Naive B cell (primary cell): ENCODE measurements at places on chromosomes 16 and 17. TPM values are rescaled to one million over a fixed set of nuclear protein-coding genes. Genes with fewer than 3 reads are reported as not detected.

- no peaks in the 10 kb centered on the region for H3K4me1 ChIP-seq
- no peak overlapping the region for H3K4me3 ChIP-seq
- no peaks in the 10 kb centered on the region for H3K27me3 ChIP-seq
- no peak overlapping the region for H3K27ac ChIP-seq
Measured at GRCh38 chr17:9973669-9974447, 68.8 kb upstream of the RCVRN start.

- H3K27ac ChIP-seq, result no peak overlapping the region
- H3K27me3 ChIP-seq, result no peaks in the 10 kb centered on the region
- no peaks in the 10 kb centered on the region for H3K36me3 ChIP-seq
- no peaks in the 10 kb centered on the region for H3K4me1 ChIP-seq
Measured at GRCh38 chr16:9068886-9069285, 22.6 kb upstream of the HAPSTR1 start.

- no peak overlapping the region for H3K4me3 ChIP-seq
- no peak overlapping the region for H3K27ac ChIP-seq
- no peaks in the 10 kb centered on the region for H3K36me3 ChIP-seq
- DNase-seq, result no peak
- H3K4me1 ChIP-seq, result peaks cover 8% of the 10 kb centered on the region
Measured at GRCh38 chr17:60846175-60846574, 168.5 kb downstream of the BCAS3 start.

DNA sequence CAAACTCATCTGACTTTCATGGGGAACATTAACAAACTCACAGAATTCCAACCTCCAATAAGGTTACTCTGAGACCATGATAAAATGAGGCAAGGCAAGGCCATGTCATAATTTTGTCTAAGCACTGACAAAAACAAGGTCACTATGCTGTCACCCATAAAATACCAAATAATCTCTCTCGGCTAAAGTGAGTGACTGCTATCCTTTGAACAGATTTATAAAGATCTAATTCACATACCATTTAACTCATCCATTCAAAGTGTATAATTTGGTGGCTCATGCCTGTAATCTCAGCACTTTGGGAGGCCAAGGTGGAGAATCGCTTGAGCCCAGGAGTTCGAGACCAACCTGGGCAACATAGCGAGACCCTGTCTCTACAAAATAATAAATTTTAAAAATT lies 20.6 kb upstream of the CA4 start:
- H3K4me3 ChIP-seq, result no peak overlapping the region
- H3K36me3 ChIP-seq, result no peaks in the 10 kb centered on the region
- DNase-seq, result no peak

- DNase-seq, result no peak
- no peaks in the 10 kb centered on the region for H3K36me3 ChIP-seq
- peaks cover 88% of the 10 kb centered on the region for H3K27me3 ChIP-seq
- no peak overlapping the region for H3K27ac ChIP-seq
Measured at GRCh38 chr17:48609759-48610281, 997 bp downstream of the HOXB7 start.

GRCh38 chr17:74786431-74787055 lies 10.4 kb upstream of the NAT9 start:
- H3K4me3 ChIP-seq, result no peak overlapping the region
- H3K27me3 ChIP-seq, result no peaks in the 10 kb centered on the region
- H3K27ac ChIP-seq, result peak overlapping the region; percentile 77

DNA sequence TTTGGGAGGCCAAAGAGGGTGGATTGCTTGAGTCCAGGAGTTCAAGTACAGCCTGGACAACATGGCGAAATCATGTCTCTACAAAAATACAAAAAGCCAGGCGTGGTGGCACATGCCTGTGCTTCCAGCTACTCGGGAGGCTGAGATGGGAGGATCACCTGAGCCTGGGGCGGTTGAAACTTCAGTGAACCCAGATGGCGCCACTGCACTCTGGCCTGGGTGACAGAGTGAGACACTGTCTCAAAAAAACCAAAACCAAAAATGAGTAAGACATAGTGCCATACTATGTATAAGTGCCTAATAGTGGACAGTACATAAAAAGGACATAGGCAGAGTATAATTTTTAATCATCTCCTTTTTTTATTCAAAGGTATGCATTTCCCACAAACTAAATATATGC lies 4.0 kb downstream of the CTC1 start:
- H3K27ac ChIP-seq, result no peak overlapping the region
- H3K4me3 ChIP-seq, result peak overlapping the region; percentile 42
- no peaks in the 10 kb centered on the region for H3K27me3 ChIP-seq

DNA sequence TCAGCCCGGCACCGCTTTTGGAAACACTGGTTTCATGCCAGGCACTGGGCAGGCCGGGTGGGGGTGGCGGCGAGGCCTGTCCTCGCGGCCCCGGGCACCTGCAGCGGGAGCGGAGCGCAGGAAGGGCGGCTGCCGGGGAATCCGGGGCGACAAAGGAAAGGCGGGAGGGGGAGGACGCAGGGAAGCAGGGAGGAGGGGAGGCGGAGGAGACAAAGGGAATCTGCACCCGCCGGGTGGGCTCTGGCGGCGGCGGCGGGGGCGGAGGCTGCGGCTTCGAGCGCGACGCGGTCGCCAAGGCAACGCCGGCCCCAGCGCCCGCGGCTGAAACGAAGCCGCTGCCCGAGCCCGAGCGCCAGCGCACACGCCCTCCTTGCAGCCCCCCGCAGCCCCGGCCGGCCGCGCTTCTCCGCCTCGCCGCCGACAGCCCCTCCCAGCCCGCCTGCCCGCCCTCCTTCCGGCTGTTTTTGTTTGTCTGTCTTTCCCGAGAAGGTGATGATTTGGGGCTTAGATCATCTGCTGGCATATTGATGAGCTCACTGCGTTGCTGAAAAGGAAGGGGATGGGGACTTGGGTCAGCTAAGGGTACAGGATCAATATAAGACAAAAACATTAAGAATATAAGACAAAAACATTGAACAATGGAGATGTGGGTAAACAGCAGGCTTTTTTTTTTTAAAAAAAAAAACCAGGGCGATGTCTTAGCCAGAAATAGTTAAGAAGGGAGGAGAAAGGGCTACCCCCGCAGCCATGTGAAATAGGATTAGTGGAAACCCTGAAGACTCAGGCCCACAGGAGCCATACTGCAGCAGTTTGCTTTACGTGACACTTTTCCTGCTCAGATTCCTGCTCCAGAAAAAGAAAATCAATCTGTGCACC lies 32.7 kb downstream of the CDK5R1 start:
- peak overlapping the region; percentile 90 for H3K27ac ChIP-seq
- H3K27me3 ChIP-seq, result no peaks in the 10 kb centered on the region
- peaks cover 93% of the 10 kb centered on the region for H3K4me1 ChIP-seq

DNA sequence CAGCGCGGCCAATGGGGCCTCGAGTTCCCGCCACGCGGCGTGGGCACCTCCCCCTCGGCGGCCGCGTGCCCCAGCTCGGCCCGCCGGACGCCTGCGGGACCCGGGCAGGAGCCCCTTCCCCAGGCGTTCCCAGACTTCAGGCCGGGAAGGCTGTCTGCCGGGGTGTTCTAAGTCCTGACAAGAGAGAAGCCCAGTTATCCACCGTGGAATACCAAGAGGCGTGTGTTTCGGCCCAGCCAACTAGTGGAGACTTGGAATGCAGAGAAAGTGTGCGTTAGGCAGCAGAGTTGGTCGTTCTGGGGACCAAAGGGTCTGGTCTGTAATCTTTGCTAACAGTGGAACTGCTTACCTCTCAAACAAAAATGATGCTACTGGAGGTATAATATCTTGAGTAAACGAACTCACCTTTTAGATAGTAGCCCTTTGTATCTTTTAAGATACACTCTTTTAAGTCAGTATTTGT lies 251 bp upstream of the HSF5 start:
- no peaks in the 10 kb centered on the region for H3K27me3 ChIP-seq
- peak overlapping the region; percentile 63 for H3K27ac ChIP-seq
- peaks cover 2% of the 10 kb centered on the region for H3K4me1 ChIP-seq
- peak overlapping the region; percentile 31 for H3K4me3 ChIP-seq

GRCh38 chr17:546456-546855 lies 168.2 kb downstream of the VPS53 start:
- no peaks in the 10 kb centered on the region for H3K4me1 ChIP-seq
- H3K4me3 ChIP-seq, result no peak overlapping the region
- peaks cover 29% of the 10 kb centered on the region for H3K36me3 ChIP-seq
- DNase-seq, result no peak

- peak overlapping the region; percentile 38 for H3K27ac ChIP-seq
- DNase-seq, result peak; percentile 74
- H3K4me1 ChIP-seq, result peaks cover 27% of the 10 kb centered on the region
- H3K27me3 ChIP-seq, result no peaks in the 10 kb centered on the region
- H3K4me3 ChIP-seq, result peak overlapping the region; percentile 75
Measured at GRCh38 chr16:53457670-53458069, 23.4 kb downstream of the RBL2 start.

GRCh38 chr16:21666772-21667171 lies 3.0 kb downstream of the OTOA start:
- H3K4me1 ChIP-seq, result peaks cover 28% of the 10 kb centered on the region
- H3K36me3 ChIP-seq, result no peaks in the 10 kb centered on the region
- no peak overlapping the region for H3K4me3 ChIP-seq
- H3K27ac ChIP-seq, result no peak overlapping the region
- no peak for DNase-seq
- H3K27me3 ChIP-seq, result no peaks in the 10 kb centered on the region

DNA sequence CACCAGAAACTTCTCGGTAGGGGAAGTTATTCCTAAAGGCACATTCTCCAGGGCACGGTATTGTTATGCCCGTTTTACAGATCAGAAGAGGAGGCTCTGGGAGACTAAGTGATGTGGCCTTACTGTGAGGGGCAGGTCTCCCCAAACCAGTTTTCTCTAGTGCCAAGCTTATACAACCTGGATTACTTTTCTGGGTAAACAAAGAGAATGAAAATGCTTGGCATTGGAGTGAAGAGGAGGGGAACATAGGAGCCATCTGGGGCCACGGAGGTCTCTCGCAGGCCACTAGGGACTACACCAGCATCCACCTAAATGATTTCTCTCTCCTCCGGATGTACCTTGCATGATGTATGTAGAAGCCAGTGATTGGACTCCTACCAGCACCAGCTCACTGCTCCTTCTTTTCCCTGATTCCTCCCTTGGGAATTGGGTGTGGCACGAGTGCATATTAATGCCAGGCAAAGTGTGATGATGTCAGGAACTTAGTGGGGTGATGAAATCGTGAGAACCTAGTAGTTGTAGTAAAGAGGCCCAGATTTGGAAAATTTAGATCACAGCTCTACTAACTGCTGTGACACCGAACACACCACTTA lies 674 bp downstream of the TOM1L1 start:
- H3K27ac ChIP-seq, result no peak overlapping the region
- H3K4me3 ChIP-seq, result peak overlapping the region; percentile 17
- H3K4me1 ChIP-seq, result no peaks in the 10 kb centered on the region
- DNase-seq, result no peak
- no peaks in the 10 kb centered on the region for H3K36me3 ChIP-seq
- peaks cover 30% of the 10 kb centered on the region for H3K27me3 ChIP-seq

DNA sequence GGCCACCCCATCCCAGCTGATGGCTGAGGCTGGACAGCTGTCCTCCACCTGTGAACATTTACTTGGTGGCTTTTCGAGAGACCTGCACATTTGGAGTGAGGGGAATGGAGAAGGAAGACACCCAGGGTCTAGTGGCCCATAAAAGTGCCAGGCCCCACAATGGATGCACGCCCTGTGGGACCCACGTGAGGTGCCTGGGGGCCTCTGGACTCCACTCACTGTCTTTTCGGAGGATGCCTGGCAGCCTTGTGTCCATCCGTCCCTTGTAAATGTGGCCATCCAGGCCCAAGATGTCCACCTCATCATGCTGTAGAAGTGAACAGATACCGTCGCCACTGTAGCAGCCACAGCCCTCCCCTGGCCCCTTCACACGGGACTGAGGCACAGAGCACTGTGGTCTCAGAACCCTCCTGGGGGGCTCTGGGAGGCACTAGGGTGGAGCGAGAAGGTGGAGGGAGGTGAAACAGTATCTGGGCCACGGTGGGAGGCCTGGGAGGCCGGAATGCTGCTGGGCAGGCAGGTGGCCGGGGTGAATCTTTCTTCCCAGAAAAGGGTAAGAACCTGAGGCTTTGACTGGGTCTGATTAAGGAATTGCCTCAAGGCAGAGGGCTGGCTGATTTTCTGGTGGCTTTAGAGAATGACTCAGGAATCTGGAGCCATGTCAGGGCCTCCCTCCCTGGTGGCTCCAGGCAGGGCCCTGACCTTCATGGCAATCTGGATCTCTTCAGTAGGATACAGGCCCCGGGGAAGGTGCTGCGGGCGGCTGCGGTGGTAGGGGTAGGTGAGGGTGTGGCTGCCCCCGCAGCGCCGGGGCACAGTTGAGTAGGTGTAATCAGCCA lies 11.5 kb downstream of the UBALD2 start:
- peaks cover 30% of the 10 kb centered on the region for H3K4me1 ChIP-seq
- no peak for DNase-seq
- H3K36me3 ChIP-seq, result no peaks in the 10 kb centered on the region
- H3K4me3 ChIP-seq, result no peak overlapping the region

DNA sequence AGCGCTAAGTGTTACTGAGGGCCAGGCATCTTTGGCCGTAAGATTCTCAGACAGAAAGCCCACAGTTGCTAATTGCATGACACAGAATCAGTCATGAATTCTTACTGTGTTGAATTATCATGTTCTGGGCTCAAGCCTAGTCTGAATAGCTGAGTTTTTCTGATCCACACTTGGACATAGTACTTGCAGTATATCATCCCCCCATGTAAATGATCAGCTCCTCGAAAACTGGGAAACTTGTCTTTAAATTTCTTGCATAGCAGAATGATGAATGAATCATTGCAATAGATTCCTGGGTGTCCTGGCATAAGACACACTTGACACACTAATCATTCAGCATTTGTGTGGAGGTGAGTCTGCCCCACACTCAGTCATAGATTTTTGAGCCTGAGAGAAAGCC lies 2.2 kb downstream of the MLYCD start:
- H3K4me1 ChIP-seq, result peaks cover 32% of the 10 kb centered on the region
- peaks cover 13% of the 10 kb centered on the region for H3K27me3 ChIP-seq
- peak overlapping the region; percentile 90 for H3K4me3 ChIP-seq
- no peak overlapping the region for H3K27ac ChIP-seq
- no peaks in the 10 kb centered on the region for H3K36me3 ChIP-seq
- DNase-seq, result no peak

The C1QTNF8 gene
- polyA plus RNA-seq, result not detected

The CDRT15L2 gene
- not detected for polyA plus RNA-seq

The KRT36 gene
- not detected for polyA plus RNA-seq

The FOXF1 gene
- polyA plus RNA-seq, result not detected

The PIPOX gene
- polyA plus RNA-seq, result 0.23 TPM

The KIF19 gene
- not detected for polyA plus RNA-seq
